Inflammatory macrophage treated with lipopolysaccharide for 1 hour (primary cell): ENCODE measurements at places on chromosomes 1 and 21.

- DNase-seq = no peak
Measured at GRCh38 chr1:108502624-108503023, 52.5 kb downstream of the NBPF6 start.

GRCh38 chr1:184861755-184862336 lies 107.2 kb upstream of the EDEM3 start:
- no peak for DNase-seq

DNA sequence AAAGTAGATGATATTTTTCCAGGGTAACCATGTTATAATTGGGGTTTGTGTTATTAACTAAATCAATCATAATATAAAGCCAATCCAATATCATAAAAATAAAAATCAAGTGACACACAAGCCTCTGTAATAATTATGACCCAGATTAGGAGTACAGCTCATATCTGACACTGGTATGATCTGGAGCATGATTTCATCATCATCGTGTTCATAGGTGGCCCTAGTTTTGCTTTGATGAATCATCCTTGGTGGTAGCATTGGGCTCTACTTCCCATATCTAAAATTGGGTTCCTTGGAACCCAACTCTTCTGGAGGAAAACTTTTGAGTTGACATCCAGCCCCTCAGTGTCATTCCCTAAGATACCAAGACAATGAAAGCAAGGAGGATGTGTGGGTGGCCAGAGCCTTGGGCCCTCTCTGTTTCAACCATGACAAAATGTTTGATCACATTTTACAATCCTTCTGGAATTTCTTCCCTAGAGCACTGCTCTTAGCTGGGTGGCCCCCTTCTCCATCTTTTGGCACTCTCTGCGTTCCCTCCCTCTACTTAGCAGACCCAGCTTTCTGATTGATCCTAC lies 37.0 kb upstream of the ENAH start:
- DNase-seq = peak; percentile 10

- DNase-seq = no peak
Measured at GRCh38 chr21:41584603-41585176, 76.7 kb upstream of the TMPRSS2 start.

- DNase-seq = no peak
Measured at GRCh38 chr21:45819478-45820170, 161.9 kb upstream of the COL6A1 start.

DNA sequence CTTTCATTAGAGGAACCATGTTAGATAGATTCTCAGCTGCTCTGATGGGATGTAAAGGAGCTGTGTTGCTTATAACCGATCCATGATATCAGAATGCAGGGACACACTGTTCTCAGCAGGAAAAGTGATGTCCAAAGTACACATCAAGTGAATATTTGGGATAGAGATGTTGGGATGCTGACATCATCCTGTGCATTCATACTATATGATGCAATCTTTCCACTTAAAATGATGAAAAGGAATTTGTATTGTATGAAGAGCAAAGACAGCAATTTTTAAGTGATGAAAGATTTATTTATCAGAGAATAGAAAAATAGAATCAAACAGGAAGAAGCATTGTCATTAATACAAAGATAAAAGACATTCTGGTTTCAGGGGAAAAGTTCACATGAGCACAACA lies 110.1 kb downstream of the ERG start:
- no peak for DNase-seq

DNA sequence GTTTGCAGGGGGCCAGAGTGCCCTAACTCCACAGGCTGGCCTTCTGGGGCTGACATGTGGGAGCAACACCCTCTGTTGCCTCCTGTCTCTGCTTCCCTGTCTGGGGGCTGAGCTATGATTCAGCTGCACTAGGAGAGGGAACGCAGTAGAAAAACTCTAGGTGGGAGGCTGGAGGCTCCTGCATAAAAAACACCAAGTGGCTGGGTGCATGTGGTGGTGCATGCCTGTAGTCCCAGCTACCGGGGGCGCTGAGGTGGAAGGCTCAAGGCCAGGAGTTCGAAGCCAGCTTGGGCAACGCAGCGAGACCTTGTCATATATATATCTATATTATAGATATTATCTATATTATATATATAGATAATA lies 5.6 kb downstream of the KIF17 start:
- no peak for DNase-seq

DNA sequence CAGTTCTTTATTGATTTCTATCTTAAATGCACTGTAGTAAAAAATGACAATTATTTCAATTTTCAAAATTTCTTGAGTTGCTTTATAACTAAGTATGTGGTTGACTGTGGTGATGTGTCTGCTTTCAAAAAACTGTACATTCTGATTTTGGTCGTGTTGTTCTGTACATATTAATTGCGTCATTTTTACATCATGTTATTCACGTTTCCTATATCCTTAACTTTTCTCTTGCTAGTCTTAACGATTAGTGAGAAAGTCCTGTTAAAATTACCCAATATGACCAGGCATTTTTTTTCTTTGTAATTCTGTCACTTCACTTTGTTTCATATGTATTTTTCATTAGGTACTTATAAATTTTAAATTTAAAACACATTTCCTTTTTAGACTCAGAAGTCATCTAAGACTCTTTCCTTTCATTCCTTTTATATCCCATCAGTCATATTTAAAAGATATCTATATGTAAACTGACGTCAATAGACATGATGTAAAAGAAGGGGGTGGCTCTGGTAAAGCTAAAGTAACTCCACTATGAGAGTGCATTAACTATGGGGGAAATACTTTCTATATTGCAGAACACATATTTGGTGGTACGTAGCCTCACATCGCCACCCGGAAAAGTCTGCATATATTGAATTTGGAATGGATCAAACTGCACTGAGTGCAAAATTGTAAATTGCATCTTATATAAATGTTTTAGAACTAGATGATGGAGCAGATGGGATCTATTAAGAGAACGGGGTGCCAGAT lies 1.1 kb upstream of the COA6 start:
- peak; percentile 46 for DNase-seq

DNA sequence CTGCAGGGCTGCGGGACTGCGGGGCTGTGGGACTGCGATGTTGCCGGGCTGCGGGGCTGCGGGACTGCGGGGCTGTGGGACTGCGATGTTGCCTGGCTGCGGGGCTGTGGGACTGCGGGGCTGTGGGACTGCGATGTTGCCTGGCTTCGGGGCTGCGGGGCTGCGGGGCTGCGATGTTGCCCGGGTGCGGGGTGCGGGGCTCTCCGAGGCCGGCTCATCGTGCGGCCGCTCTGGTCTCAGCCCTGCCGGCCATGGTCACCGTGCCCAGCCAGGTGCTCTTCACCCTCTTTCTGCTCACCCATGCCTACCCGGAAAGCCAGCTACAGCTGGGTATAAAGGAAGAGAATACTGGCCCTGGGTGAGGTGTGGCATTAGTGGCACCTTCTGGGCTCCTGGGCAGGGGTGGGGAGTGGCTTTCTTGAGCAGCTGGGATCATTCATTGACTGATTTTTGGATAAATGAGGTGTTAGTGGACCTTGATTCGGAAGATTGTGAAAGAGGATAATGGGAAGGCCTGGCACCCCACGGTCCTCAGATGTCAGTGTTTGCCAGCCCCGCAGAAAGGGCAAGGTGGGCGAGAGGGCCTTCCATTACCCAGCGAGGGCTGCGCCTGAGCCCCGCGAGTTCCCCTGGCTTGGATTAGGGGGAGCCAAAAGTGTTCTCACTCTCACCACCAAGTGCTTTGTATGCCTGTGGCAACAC lies 36.3 kb downstream of the COQ8A start:
- no peak for DNase-seq

DNA sequence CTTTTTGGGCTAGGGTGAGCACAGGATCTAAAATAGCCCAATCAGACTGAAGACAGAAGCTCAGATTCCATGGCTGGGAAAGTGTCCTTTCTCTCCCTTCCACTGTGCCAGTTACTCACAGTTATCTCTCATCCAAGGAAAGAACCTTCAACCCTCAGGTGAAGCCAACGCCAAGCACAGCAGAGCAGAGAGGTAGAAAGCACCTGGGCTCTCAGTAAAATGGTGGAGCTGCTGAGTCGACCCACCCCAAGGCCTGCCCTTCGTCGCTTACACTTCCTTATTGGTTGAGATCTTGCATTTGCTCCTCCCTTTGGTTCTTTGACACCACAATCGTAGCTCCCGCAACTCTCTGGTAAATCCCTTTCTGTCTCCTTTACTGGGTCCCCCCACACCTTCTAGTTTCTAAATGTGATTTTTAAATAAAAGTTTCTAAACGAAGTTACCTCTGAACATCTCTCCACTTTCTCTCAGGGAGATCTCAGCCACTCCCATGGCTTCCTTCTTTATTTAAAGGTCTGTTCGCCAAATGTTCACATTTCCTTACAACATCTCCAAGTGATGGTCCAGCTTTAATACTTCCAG lies 27.5 kb upstream of the SLC30A1 start:
- peak; percentile 62 for DNase-seq

DNA sequence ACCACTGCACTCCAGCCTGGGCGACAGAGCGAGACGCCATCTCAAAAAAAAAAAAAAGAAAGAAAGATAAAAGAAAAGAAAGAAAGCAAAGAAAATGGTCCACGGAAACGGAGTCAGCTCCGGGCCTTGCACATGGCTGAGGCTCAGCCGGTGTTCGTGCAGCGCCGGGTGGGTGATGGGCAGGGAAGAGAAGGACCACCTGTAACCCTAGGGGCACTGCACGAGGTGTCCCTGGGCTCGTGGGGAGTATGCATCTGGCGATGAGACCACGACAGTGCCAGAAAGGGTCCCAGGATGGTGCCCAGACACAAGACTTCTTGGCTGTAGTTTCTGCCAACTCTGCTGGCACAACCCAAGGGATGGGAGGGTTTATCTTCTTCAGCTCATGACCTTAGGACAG lies 5.8 kb downstream of the CDA start:
- no peak for DNase-seq

GRCh38 chr1:57204091-57204490 lies 219.8 kb downstream of the DAB1 start:
- DNase-seq = peak; percentile 35

GRCh38 chr21:33572350-33572749 lies 16.1 kb downstream of the DONSON start:
- DNase-seq = no peak

GRCh38 chr1:20109223-20109856 lies 10.0 kb downstream of the PLA2G2D start:
- no peak for DNase-seq

GRCh38 chr1:167561753-167562152 lies 8.2 kb upstream of the CREG1 start:
- DNase-seq = no peak

- no peak for DNase-seq
Measured at GRCh38 chr1:116392717-116393404, 19.8 kb downstream of the ATP1A1 start.

DNA sequence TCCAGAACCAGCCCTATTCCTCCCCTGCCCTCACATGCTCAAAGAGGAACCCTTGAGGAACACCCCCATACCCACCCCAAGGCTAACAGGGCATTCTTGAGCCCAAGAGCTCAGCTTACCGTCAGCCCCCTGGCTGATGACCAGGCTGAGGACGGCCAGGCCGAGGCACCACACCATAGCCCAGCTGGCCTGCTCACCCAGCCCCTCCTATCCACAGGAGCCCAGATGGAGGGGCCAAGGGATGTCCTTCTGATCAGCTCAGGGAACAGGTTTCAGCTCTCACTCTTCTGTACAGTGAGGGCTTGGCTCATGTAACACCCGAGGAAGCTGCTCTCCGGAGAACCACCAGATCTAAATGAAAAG lies 2.2 kb downstream of the IGSF9 start:
- no peak for DNase-seq

GRCh38 chr21:35801391-35801790 lies 258.9 kb downstream of the SETD4 start:
- DNase-seq = no peak

GRCh38 chr1:97379387-97380075 lies 541.3 kb downstream of the DPYD start:
- DNase-seq = peak; percentile 4

DNA sequence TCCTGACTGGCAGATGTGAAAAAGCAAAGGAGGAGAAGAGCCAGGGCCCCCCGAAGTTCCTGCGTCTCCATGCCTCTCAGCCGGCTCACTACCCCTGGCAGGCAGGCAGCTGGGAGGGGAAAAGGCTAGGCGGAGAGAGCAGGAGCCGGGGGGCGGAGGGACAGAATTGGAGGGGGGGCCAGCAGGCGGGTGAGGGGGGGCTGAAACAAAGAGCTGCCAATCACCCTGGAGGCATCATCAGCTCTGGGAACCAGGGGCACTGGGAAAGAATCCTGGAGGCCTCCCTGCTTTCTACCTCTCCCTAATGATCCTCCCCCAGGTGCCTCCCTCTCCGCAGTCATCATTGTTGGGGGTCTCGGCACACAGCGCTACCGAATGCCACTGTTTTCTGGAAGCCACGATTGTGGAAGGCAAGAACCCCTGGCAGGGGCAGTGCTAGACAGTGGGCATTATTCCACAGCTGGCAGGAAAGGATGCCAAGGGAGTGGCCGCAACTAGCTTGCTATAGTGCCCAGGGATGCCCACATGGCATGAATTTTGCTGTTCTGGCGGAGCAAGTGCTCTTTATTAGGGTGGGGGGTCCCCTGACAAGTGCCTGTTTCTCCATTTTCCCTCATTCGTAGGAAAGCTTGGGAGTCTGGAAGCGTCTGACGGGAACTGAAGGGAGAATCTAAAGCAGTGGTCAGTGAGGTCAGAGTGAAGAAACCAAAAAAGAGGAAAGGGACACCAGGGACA lies at the start of gene THBS3:
Gene THBS3 (minus strand): TSS at position 92 of the 735 bp plus-strand sequence. CDS start 21 bp downstream, at position 71.
- DNase-seq = peak; percentile 64

DNA sequence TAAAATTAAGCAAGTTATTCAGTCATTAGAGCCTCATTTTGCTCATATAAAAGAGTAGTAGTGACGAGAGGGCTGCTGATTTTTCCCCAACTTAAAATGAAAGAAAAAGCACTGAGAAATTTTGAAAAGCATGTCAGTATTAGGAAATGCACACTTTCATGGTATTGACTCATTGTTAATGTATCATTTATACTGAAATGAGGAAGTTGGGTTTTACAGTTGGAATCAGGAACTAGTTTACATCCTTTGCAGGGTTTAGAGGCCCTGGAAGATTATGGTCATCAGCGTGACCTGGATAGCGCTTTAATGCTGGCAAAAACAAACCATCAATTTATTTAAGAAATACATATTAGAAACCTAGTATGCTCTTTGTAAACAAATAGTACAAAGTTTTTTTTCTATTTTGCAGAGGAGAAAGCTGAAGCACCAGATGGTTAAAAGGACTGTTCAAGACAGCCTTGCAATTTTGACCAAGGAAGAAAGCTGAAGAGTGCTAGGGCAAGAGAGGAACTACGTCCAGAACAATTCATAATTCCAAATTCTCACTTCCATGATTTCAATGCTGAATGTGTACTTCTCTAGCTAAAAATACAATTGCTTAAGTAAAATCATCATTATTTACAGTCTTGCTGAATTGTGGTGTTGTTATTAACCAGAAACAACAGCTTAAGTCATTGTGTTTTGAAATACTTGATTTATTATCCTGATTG lies 94.8 kb upstream of the SGIP1 start:
- DNase-seq = peak; percentile 93

- DNase-seq = no peak
Measured at GRCh38 chr1:247914941-247915662, 5.0 kb upstream of the OR2T8 start.

GRCh38 chr1:29412591-29412990 lies 176.3 kb downstream of the PTPRU start:
- DNase-seq = no peak
